ENCODE measurements at places on chromosomes 3 and 15.

DNA sequence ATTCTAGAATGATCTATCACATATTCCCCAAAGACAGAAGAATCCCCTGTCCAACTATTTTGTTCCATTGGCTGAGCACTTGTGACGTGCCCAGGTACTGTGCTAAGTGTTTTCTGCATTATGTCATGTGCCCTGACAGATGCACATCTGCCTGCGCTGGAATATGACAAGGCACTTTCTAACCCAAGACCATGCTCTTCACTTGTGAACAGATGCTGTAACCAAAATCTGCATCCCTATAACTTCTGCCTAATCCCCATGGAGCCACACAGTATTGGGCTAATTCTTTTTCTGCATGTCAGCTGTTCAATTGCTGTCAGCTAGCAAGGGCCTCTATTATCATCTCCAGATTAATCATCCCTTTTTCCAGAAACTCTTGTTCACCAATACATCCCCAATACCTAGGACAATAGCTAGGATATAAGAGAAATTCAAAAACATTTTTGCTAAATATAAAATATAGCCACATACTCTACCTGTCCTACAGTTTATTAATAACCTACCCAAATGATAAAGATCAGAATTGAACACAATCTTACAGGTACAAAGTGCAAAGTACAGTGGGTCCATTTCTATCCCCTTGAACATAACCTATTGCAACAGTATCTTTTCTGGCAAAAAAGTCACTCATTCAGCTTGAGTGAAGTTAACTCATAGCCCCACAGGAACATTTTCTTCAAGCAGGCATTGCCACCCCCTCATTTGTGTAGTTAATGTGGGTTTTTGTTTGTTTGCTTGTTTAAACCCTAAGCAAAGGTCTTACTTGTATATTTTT is 109.4 kb upstream of the LRRN1 start:
- no peak for DNase-seq

DNA sequence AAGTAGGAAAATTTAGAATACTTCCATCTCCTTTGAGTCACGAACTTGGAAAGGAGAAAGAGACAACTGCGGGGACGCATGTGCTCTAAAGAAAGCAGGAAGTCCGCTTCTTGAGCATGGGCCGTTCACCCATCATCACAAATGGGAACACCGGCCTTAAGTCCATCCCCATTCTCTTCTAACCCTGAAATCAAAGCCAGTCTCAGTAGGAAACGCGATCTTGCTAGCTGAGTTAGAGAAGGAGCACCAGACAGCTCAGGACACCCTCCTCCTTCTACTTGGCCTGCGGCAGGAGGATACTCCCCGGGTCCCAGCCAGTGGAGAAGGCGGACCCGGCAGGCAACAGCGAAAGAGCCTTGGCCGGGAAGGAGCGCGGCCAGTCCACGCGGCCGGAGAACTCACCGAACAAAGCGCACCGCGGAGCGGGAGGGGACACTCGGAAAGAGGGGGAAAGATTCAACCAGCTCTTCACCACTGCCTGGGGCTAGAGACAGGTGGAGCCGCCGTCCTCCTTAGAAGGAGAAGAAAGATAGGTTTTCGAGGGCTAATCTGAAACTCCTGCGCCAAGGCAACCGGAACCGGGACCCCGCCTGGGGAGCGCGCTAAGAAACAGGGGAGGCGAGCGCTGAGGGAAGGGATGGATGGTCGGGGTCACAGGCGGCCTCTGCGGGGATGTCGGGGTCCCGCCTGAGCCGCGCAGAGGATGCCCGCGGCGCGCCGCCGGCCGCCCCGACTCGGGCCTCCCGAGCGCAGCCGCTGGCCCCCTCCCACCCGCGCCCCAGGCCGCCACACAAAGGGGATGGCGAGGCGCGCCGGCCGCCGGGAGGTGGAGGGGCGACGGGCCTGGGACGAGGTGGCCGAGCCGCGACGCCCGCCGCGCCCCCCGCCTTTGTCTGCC is 818 bp downstream of the SLC4A7 start:
- DNase-seq, result peak; percentile 74

DNA sequence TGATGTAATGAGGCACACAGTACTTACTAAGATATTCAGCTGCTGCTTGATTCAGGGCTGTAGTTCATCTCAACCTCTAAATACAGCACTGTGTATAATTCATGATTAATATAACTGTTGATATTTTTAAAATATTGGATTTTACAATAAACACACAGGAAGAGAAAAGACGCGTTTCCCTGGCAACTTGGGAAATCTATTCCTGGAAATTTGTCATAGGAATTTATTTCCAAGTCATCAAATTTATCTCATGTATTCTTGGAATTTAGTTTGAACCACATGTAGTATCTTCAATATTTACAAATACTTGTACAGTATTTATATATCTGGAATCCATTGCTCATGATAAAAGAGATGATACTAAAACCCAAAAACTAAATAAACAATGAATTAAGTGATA is 30.6 kb downstream of the EPHA3 start:
- no peak for DNase-seq

- DNase-seq, result peak; percentile 93
Observed at GRCh38 chr3:185549122-185549521, 3.3 kb downstream of the LIPH start.

- no peak for DNase-seq
Observed at GRCh38 chr3:143363276-143363675, 243.7 kb downstream of the CHST2 start.

GRCh38 chr3:50650018-50650417 is 24.7 kb upstream of the DOCK3 start:
- DNase-seq, result no peak
